ENCODE measurements at places on chromosomes 11 and 22.

DNA sequence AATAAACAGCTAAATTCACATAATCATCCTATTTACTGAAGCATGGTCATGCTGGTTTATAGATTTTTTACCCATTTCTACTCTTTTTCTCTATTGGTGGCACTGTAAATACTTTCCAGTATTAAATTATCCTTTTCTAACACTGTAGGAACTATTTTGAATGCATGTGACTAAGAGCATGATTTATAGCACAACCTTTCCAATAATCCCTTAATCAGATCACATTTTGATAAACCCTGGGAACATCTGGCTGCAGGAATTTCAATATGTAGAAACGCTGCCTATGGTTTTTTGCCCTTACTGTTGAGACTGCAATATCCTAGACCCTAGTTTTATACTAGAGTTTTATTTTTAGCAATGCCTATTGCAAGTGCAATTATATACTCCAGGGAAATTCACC is 10.7 kb downstream of the RAG1 start:
- no peak for DNase-seq

DNA sequence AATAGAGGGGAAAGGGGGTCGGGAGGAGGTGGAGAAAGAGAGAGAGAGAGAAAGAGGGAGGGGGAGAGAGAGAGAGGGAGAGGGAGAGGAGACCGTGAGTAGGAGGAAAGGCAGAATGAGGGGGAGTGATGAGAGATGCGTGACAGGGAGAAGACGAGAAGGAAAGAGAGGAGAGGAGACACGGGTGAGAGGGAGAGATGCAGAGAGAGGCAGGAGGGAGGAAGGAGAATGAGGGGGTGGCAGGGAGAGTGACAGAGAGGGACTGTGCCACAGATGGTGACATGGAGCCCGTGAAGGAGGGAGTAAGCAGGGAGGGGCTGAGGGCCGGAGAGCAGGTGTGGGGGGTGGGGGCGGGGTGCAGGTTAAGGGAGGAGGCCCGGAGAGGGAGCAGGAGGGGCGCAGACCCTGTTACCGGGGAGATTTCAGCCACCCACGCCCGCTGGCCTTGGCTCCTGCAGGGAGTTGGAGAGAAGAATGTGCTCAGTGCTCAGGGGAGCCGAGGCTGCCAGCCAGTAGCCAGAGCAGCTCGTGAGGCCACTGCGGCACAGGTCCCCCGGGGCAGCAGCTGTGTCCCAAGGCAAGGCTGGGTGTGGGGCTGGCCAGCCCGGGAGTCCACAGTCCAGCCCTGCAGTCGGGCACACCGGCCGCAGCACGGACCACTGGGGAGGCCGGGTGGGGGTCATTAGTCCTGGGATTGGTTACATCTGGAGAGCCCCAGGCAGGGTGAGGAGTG is at the start of gene SSTR3:
Gene SSTR3, minus strand, starts transcription at position 304 of the 733 bp plus-strand sequence. CDS start 4,674 bp downstream, outside the sequence.
- DNase-seq, result no peak

DNA sequence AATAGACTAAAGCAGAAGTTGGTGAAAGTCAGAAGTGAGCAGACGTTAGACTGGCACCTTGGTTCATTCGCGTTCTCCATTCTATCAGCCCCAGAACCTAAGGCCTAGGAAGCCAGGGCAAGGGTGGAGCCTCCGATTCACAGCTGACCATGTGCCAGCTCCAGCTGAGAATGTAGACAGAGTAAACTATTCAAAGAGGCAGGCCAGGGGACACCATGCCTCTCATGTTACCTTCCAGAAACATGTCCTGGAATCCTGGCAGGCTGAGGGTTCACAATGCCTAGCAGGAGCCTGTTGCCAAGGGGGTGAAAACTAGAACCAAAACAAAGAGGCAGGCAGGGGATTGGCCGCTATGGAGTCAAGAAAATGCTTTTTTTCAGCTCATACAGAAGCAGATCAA is 224.4 kb upstream of the POU2AF2 start:
- DNase-seq, result no peak

GRCh38 chr11:2287091-2287490 is 14.6 kb downstream of the C11orf21 start:
- DNase-seq, result no peak

- DNase-seq, result no peak
Measured at GRCh38 chr11:103940551-103940950, 95.9 kb upstream of the DDI1 start.

DNA sequence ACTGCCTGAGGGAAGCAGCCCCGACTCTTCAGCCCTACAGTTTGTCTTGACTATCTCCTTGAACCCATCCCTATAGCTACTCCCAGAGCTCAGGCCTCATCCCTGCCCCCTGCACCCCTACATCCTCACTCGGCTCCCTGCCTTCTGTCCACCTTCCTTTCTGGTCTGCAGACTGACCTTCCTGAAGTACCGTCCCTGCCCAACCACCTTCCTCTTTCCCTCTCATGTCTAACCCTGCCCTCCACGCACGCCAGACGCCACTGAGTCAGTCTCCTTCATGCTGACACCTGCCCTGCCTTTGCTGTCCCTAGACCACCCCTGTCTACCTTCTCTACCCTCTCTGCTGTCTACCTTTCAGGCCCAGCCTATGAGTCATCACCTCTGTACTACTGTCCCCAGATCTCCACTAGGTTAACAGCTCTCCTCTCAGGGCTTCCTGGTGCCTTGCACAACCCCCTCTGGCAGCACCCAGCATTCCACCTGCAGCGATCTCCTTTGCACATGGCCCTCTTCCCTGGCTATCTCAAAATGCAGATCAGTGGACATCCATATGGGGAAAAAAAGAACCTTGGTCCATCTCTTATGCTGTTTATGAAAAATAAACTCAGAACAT is 8.9 kb downstream of the KCTD21 start:
- no peak for DNase-seq

DNA sequence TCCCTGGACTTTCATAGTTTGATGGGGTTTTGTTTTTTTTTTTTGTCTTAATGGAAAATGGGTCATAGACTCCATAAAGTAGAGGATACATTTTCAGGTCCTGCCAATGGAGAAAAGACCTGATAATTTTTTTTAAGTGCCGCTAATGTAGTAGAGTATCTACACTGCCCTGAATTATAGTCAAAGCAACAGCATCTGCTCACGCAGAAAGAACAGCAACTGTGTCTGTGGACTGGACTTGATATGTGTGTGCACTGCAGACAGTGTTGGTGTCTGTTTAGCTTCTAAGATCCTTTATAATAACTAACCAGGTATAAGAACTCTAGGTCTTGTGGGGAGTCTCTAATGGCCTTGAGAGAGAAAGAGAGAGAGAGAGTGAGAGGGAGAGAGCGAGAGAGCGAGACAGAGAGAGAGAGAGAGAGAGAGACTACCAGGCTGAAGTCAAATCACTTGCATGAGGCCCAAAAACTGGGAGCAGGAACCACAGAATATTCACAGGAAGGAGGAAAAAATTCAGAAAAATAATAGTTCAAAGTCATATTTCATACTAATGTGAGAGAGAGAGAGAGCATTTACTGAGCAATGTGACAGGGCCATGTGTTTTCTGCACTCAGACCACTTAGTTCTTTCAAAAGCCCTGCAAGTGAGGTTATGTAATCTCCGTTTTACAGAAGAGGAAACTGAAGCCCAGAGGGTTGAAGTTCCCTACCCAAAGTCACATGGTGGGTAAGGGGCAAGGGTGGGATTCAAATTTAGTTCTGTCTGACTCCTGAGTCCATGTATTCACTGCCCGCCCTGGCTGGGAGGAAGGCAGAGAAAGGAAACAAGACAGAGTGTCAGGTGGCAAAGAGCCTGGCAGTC is 8.6 kb upstream of the MIAT start:
- DNase-seq, result no peak

- DNase-seq, result no peak
Measured at GRCh38 chr22:50074056-50074455, 11.2 kb downstream of the MLC1 start.

- DNase-seq, result no peak
Measured at GRCh38 chr11:66006134-66006890, 4.0 kb downstream of the BANF1 start.

DNA sequence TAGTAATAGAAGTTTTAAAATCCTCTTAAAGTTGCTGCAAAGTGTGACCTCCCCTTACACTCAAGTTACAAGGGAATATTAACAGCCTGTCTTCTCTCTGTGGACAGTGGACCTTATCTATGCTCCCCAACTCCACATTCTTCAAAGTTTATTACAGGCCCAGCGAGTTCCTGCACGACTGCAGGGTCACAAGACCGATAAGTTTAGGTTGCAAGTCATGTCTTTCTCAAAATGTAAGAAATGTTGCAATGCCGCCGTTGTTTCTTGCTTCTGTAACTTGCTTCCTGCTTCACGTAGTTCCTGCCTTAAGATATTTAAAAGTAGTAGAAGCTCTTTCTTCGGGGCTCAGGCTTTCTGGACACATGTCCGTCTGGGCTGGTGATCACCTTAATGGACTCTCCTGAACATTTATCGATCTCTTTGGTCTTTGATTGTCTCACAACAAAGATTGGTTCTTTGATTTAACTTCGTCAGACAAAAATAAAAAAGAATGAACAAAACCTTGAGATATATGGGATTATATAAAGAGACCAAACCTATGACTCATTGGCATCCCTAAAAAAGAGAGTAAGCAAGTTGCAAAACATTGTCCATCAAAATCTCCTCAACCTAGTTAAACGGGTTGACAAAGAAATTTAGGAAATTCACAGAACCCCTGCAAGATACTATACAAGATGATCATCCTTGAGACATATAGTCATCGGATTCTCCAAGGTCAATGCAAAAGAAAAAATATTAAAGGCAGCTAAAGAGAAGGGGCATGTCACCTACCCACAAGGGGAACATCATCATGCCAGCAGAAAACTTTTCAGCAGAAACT is 45.4 kb upstream of the GLYAT start:
- no peak for DNase-seq

DNA sequence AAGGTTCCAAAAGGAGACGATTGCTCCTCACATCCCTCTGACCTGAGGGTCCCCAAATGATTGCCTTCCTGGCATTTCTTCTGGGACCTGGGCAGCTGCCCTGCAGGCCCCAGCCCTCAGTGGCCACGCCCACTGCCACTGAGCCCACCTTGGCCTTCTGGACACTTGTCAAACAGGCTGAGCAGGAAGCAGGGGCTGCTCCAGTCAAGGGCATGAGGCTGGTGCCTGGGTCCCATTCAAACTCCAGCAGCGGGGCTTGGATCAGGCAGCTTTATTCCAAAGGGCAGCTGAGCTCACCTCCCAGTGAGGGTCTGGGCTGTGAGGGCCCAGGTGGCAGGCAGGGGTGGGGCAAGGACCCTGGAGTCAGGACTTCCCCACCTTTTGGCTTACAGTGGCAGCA is 13.6 kb downstream of the KCTD17 start:
- DNase-seq, result no peak

GRCh38 chr11:83140691-83141455 is 16.1 kb upstream of the PCF11 start:
- DNase-seq, result no peak

GRCh38 chr11:66158156-66158555 is 88.1 kb downstream of the PACS1 start:
- no peak for DNase-seq

GRCh38 chr22:17576470-17576869 is 13.2 kb downstream of the SLC25A18 start:
- no peak for DNase-seq

GRCh38 chr22:44405661-44406060 is 92.4 kb downstream of the RTL6 start:
- no peak for DNase-seq

DNA sequence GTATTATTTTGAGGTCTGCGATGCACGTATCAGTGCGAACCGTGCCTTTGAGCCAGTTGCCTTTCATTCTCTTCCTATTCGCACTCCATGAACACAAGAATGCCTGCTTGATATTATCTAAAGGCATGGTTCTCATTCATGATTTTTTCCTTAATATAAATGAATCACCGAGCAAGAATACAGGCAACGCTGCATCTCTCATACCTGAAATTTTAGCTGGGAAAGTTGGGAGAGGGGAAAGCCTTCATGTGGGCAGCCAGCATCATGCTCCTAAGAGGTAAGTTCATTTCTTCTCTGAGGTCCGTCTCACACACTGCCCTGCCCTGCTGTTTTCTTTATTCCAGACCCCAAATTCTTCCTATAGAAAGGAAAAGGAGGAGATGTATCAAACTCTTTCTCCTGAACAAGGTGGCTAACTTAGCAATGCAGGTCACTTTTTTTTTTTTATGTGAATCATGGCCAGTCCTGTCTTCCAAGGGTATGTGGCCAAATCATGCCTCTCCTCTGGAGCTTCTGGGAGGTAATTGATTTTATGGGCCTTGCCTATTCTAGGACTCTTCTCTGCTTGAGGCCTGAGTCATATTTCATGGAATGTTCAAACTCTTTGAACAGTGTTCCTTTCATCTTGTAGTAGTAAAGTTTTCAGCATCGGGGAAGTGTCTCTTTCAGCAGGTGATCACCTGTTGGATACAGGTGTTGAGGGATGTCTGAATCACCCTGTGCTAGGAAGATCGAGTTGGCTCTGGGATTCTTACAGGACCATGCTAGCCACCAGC is 3.2 kb downstream of the GLB1L2 start:
- DNase-seq, result no peak

- no peak for DNase-seq
Measured at GRCh38 chr11:114106047-114106446, 46.5 kb downstream of the ZBTB16 start.

- DNase-seq, result no peak
Measured at GRCh38 chr11:111612224-111612623, 10.0 kb downstream of the SIK2 start.

DNA sequence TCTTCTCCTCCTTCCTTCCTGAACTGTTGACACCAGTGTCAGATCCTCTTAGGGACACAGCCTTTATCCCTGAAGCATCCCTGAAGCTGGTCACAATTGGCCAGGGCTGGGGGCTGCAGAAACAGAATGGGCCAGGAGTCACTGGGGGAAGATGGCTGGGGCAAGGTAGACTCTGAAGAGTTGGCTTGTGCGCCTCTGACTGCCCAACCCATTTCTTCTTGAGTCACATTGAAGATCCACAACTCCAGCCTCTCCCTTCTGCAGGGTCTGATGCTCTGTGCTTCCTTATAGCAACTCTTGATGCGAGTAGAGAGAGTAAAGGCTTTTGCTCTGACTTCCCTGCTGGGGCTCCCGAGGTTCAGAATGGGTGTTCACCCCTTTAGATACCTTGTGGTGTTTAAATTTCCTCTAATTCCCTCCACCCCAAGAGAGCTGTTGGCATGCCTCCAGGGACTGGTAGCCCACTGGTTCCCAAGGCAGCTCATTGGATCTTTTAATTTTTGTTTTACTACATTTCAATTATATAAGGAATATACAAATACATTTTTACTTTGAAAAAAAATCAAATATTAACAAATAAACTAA is 13.4 kb downstream of the PRDM11 start:
- DNase-seq, result no peak

DNA sequence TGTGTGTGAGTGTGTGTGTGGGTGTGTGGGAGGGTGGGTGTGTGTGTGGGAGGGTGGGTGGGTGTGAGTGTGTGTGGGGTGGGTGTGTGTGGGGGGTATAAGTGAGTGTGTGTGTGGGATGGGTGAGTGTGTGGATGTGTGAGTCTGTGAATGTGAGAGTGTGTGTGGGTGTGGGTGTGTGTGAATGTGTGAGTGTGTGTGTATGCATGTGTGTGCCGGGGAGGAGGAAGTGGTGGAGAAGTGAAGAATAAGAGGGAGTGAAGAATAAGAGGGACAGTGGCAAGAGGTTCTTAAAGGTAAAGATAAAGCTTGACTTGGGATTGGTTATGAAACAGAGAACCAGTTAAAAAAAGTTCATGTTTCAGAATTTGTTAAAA is 54.0 kb downstream of the PRR5L start:
- DNase-seq, result no peak

GRCh38 chr11:17736579-17736893 is 2.0 kb downstream of the KCNC1 start:
- no peak for DNase-seq

- DNase-seq, result no peak
Measured at GRCh38 chr22:43085658-43086606, 3.3 kb downstream of the TTLL1 start.

- DNase-seq, result no peak
Measured at GRCh38 chr11:20060647-20061205, 99.5 kb downstream of the DBX1 start.

GRCh38 chr11:111762981-111763643 is 3.1 kb downstream of the PPP2R1B start:
- no peak for DNase-seq
